ENCODE measurements at places on chromosomes 5 and 9.
A peak's percentile ranks its signal among the peaks of the same experiment; 100 is the strongest.

GRCh38 chr5:28516722-28517121 is 1478.3 kb upstream of the CDH9 start:
- no peak for DNase-seq

DNA sequence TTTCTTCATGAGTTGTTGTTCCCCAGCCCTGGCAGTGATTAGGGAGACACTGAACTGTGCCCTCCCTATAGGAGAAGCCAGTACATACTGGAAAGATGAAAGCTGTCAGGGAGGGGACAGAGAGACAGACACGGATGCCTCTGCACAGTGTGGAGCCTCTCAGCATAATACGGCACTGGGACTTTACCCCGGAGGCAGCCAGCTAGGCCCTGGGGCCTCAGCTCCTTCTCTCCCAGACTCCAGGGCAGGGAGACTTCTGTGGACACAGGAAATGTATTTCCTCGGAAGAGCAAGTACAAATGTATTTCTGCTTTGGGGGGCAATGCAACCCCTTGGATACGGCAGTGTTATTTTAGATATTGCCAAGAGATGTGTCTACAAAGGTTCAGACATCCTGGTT is 62.0 kb downstream of the S1PR3 start:
- DNase-seq: no peak

GRCh38 chr9:81393985-81394811 is 295.1 kb downstream of the TLE1 start:
- DNase-seq: no peak

DNA sequence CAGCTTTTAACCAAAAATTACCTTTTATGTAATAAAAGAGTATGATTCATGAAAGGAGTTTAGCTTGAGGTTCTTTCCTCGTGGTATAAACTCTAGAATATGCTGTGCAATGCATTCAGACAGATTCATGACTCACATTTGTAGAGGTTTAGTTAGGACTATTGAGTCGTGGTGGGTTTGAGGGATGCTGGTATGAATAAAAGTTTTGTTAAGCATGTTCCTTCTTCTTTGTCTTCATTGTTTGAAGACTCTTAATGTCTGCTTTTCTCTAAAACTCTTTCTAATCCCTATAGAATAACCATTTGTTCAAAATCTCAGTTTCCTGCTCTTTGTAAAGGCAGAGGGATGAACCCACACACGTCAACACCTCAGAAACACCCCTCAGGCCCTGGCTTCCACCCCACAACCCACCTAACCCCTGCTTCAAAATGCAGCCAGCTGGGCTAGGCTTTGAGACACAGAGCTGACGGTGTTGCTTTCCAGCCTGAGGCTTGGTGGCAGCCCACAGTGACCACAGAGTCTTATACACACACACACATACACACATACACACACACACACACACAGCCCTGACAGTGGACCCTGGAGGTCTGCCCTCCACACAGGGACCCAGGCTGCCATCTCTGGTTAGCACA is 69.0 kb upstream of the IRX1 start:
- DNase-seq: no peak

DNA sequence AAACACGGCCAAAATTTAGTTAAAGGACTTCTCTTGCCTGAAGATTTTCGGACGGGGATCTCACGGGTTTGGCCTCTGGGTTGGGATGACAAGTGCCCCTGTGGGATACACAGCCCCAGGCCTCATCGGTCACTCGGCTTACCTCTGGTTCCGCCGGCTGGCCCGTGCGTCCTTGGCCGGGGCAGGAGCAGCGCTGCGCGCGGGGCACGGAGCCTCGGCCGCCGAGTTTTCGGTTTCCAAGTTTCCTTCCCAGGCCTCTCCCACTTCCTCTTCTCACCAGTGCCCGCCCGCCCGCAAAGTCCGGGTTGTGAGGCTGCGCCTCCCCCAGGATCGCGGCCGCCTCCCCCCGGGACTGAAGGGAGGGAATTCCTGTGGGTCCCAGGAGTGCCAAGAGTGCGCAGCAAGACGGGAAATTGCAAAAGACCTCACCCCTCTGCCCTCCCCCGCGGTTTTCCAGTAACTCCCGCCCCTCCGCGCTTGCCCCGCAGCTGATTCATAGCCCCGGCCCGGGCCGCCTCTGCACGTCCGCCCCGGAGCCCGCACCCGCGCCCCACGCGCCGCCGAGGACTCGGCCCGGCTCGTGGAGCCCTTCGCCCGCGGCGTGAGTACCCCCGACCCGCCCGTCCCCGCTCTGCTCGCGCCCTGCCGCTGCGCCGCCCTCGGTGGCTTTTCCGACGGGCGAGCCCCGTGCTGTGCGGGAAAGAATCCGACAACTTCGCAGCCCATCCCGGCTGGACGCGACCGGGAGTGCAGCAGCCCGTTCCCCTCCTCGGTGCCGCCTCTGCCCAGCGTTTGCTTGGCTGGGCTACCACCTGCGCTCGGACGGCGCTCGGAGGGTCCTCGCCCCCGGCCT is at the start of gene OSMR:
Gene OSMR, plus strand, starts transcription at position 487 of the 853 bp plus-strand sequence. CDS start 23,033 bp downstream, outside the sequence.
- peak; percentile 9 for DNase-seq

GRCh38 chr5:73513996-73514395 is 15.8 kb downstream of the BTF3 start:
- no peak for DNase-seq

- DNase-seq: no peak
Observed at GRCh38 chr9:98909935-98910334, 33.8 kb upstream of the COL15A1 start.

DNA sequence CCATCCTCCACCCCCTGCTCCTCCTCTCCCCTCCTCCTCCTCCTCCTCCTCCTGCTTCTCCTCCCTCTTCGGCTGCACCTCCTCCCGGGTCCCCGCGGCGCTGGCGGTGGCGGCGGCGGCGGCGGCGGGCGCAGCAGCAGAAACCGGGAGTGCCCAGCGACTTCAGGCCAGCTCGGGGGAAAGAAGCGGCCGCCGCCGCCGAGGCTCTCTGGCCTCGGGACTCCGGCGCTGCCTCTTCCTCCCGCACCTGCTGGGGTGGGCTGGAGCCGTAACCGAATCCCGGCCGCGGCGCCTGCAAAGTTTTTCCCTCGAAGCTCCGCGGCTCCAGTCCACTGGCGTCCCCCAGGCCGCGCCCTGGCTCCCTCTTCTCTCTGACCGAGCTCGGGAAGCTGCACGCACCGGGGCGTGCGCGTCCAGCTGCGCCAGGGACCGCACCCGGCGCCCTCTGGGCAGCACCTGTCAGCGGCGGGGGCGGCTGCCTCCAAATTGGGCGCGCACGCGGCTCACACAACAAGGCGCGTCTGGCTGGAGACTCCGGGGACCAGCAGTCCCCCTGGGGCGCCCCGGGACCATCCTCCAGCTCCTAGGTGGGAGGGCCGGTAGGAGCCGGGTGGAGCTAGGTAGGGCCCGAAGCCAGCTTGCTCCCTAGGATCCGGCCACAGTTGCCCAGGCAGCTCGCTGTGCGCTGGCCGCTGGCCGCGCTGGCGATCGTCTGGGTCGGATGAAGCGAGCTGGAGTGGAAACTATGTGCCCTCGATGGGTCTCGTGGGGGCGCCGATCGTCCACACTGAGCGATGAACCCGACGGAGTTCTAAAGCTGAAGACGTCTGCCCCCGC is at the start of gene MCTP1:
Gene MCTP1, minus strand, starts transcription at position 523 of the 837 bp plus-strand sequence.
- DNase-seq: peak; percentile 5

DNA sequence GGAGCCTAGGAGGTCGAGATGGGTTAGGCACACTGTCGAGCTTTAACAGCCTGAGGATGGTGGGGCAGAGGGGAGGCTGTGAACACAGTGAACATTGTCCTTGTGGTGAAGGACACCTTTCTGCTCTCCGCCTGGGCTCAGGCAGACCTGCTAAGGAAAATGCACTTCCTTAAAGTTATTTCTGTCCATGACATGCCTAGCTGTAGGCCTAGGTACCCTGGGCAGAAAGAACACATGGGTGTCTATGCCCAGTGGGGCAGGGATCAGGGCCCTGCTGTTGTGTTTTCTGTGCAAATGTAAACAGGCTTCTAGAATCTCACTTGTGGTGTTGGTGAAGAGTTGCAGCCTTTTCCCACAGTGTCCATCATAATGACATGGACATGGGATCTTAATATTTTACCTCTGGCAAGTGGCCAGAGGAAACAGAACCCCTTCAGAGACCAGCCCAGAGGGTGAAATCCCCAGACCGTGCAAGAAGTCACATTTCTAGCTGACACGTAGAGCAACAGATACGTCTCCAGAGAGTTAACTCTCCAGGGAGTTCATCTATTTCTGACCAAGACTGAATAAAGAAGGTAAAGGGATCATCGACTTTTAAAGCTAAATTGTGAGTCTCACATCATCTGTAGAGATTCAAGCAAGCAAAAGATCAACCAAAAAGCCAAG is 79.2 kb downstream of the C9orf152 start:
- DNase-seq: no peak

- no peak for DNase-seq
Observed at GRCh38 chr9:107286057-107286456, 3.0 kb downstream of the RAD23B start.

GRCh38 chr9:98602839-98603500 is 105.8 kb downstream of the GABBR2 start:
- DNase-seq: no peak

DNA sequence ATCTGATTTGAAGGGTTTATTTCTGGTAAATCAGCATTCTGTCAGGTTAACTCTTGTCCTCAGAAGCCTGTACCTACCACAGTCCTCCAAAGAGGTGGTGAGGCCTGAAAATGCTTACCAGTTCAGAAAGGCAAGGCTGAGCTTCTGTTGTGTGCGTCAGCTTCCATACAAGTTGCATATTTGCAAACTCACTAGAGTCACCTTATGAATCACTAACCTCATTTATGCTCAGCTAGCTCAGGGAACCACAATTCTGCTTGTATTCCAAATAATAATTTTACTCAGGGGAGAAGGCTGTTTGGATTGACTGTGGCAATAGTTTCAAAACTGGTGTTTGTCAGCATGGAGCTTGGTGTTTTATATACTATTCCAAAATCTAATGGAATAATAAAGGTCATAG is 355.1 kb upstream of the RFX3 start:
- no peak for DNase-seq

- DNase-seq: no peak
Observed at GRCh38 chr9:9556865-9557803, 1055.7 kb downstream of the PTPRD start.

GRCh38 chr5:110768138-110768860 is 29.5 kb downstream of the SLC25A46 start:
- no peak for DNase-seq

All from activated naive CD8-positive, alpha-beta T cell treated with anti-CD3 and anti-CD28 coated beads, Interleukin-2, amount 50 U/mL, for 24 hours (primary cell).